ENCODE measurements at places on chromosomes 6 and 20.

- DNase-seq: no peak
Observed at GRCh38 chr20:51315390-51315789, 227.1 kb downstream of the NFATC2 start.

- DNase-seq: no peak
Observed at GRCh38 chr6:123632641-123633040, 4.1 kb downstream of the TRDN start.

DNA sequence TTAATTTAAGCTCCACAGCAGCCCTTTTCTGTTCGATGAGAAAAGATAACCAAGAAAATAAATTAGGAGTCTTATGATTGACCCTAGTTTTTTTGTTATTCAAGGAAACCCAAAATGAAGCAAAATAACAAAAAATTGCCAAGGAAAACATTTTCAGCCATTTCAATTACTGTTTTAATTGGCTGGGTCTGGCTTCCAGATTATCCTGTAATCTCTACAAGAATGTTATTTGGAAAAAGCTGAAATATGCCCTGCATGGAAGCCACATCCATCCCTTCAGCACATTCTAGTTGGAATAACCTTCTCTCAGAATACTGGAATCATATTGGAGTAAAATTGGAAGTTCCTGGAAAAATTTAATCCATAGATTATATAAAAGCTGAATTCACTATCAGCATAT is 191.1 kb upstream of the CCN2 start:
- DNase-seq: no peak

DNA sequence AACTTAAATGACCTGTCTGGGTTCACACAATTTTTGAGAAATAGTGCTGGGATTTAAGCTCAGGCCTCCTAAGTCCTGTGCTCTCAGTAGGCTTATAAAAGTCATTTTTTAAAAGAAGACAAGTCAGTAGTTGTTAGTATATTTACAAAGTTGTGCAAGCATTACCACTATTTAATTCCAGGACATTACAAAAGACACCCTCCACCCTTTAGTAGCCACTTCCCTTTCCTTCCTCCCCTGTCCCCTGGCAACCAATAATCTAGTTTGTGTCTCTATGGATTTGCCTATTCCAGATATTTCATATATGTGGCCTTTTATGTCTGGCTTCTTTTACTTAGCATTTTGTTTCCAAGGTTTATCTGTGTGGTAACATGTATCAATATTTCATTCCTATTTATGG is 37.6 kb downstream of the HMGN3 start:
- DNase-seq: no peak

- DNase-seq: no peak
Observed at GRCh38 chr20:46999801-47000465, 105.3 kb downstream of the EYA2 start.

DNA sequence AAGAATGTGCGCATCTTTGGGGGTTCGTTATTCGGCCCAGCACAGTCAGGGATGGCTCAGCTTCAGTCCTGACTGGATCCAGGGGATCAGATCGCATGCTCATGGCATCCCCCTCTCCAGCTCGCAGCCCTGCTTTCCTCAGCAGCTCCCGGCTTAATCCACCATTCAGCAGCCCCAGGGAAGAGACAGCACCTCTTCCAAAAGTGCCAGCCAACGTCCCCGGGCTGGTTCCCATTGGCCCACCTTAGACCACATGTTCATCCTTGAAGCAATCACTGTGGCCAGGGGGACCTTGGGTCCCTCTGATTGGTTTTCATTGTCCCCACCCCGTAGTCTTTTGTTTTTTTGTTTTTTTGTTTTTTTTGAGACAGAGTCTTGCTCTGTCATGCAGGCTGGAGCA is 188.7 kb downstream of the ZMYND8 start:
- no peak for DNase-seq

DNA sequence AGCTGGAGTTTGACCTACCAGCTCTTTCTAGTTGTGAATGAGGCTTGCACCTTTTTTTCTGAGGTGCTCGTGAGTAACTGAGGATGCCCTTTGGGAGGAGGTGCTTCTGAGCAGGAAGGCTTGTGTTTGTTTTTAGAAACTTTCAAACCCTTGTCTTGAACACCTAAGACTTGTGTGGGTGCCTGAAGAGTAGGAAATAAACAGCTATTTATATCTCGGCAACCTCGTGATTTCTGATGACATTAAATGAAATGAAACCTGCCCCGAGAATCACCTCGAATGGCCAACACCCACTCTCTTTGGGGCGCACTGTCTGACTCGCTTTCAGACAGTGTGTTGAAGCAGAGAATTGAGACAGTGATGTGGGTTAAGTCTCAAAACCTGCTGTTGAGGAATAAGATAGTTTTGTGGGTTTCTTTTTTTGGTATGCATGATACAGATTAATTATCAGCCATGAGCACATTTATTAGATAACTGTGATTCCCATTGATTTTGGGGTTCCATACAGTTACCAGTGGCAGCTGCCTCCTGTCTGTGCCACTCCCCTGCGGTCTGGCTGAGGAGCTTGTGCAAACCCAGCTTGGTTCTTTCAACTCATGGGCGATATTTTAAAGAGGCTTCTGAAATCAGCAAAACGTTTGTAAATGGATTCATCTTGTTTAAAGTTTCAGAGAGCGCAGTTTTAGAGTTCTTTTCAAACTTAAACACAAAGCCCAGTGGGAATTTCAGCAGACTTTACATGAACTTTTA is 8.4 kb downstream of the IRF4 start:
- no peak for DNase-seq

GRCh38 chr6:121823437-121823851 is 388.0 kb downstream of the GJA1 start:
- DNase-seq: no peak

- DNase-seq: no peak
Observed at GRCh38 chr6:101083533-101084175, 202.5 kb upstream of the ASCC3 start.

DNA sequence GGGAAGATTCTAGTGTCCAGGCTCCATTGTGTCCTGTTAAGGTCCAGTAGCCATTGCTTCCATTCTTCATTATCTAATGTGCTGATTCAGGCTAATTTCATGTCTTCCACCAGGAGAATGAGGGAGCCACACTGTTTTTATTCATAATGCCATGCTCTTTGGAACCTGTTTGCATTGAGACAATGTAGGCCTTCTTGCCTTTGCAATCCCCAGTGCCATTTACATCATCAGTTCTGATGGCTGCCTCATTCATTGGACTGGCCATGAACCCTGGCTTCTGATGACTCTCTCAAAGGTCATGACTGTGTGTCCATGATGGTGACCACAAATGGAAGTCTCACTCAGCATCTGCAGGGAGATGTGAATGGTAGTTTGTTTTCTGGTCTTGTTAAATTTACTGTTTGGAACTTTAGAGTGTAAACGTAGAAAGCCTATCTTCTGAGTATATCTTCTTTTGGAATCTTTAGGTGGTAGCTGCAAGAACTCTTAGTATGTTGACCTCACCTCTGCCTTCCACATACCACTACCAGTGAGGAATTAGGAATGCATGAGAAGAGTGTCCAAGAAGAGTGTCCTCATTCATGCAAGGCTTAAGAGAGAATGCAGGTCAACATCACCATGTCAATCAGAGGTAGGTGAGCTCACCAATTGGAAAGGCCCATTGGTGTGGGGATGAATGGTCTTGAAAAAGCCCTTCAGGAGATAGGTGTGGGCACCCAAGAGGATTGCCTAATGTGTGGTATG is 42.9 kb upstream of the ZFP64 start:
- DNase-seq: no peak

DNA sequence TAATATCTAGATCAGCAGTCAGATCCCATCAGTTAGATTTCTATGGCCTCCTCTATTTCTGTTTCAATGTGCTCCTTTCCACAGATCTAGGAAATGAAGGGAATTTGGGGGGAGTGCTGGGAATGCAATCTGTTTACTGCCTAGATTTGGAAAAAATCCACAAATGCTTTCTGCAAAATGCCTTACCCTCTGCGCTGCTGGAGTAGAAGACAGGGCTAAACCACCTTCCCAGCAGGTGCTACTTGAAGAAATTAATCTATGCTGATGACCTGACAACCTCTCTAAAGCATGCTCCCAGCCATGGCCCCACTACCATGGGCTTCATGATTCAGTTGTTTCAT is 46.2 kb downstream of the LY86 start:
- no peak for DNase-seq

DNA sequence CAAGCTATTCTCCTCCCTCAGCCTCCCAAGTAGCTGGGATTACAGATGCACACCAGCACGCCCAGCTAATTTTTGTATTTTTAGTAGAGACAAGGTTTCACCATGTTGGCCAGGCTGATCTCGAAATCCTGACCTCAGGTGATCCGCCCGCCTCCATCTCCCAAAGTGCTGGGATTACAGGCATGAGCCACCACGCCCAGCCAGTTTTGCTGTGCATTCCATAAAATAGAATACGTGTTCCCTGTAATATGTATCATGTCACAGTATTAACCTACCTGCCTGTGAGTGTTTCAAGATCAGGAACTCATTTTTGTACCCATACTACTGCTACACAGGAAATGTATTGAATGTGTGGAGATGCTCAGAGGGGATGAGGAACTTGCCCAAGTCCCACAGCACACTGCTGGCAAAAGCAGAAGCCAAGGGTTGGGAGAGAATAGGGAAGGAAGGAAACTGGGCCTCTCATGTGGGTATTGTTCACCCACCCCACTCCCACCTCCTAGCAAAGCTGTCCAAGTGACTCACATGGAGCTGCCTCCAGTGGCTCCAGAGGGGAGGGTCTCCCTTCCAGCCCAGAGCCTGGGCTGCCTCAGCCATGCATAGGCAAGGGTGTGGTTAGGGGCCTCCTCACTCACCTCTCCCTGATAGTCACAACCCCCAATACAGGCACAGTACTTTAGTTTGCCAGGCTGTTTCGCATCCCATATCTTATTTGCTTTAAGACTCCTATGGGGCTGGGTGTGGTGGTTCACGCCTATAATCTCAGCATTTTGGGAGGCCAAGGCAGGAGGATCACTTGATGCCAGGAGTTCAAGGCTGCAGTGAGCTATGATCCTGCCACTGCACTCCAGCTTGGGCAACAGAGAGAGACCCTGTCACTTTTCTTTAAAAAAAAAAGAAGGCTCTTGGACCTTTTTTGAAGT is 9.4 kb downstream of the HM13 start:
- DNase-seq: no peak

- DNase-seq: no peak
Observed at GRCh38 chr20:24640686-24641085, 171.3 kb downstream of the SYNDIG1 start.

- no peak for DNase-seq
Observed at GRCh38 chr6:16434885-16435284, 196.5 kb downstream of the GMPR start.

DNA sequence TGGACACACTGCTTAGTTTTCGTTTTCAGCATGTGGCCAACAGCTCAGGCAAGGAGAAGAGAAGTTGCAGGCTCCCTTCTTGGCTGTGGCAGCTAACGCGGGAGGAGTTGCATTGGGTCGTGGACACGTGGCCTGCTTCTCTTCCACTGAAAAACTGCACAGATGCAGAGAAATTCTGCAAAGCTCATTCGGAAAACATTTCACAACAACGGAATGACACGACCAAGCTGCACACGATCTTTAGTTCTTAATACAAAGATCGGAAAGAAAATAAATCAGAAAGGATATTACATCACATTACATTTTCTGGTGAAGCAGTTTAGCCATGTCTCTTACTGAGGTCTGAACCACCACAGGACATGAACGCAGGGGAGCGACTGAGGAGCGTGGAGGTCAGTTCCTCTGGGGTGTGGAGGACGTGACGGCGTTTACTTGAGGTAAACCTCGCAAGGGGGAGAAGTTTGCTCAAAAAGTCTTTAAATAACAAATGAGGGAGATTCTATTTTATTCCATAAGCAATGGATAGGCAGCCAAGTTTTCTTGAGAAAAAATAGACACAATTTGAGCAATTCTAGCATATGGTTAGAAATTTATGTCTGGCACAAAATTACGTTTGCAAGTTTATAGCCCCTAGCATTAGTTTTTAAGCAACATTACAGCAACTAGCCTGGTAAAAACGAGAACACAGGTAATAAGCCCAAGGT is 178.3 kb downstream of the THBS2 start:
- no peak for DNase-seq

DNA sequence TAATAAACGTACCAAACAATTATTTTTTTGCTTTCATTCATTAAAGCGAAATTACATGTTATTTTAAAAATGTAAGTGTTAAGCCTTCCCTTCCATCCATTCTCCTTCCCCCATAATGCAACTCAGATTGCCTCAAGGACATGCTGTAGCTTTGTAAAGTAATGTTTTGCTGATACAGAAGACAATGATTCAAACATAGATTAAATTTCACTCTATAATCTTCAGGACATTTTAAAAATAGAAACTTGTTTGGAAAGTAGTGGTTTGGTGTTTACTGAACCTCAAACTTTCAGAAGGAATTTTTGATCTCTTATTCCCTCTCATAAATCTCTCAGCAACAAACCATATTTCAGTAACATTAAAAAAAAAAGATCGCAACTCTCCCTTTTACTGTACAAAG is 350.9 kb upstream of the HSF2 start:
- no peak for DNase-seq

GRCh38 chr6:35448191-35448590 is 3.9 kb upstream of the FANCE start:
- no peak for DNase-seq

- no peak for DNase-seq
Observed at GRCh38 chr20:57179265-57179664, 87.2 kb downstream of the BMP7 start.

Data from activated naive CD8-positive, alpha-beta T cell treated with anti-CD3 and anti-CD28 coated beads, Interleukin-2, amount 50 U/mL, for 16 hours (primary cell).